ENCODE measurements at places on chromosomes 12 and 14.
A peak's percentile ranks its signal among the peaks of the same experiment; 100 is the strongest.

- no peak overlapping the region for H3K4me3 ChIP-seq
- H3K36me3 ChIP-seq = peaks cover 35% of the 10 kb centered on the region
- peaks cover 18% of the 10 kb centered on the region for H3K4me1 ChIP-seq
- H3K27ac ChIP-seq = no peak overlapping the region
- no peak for DNase-seq
- H3K27me3 ChIP-seq = no peaks in the 10 kb centered on the region
Measured at GRCh38 chr14:23483236-23483854, 13.8 kb downstream of the NGDN start.

DNA sequence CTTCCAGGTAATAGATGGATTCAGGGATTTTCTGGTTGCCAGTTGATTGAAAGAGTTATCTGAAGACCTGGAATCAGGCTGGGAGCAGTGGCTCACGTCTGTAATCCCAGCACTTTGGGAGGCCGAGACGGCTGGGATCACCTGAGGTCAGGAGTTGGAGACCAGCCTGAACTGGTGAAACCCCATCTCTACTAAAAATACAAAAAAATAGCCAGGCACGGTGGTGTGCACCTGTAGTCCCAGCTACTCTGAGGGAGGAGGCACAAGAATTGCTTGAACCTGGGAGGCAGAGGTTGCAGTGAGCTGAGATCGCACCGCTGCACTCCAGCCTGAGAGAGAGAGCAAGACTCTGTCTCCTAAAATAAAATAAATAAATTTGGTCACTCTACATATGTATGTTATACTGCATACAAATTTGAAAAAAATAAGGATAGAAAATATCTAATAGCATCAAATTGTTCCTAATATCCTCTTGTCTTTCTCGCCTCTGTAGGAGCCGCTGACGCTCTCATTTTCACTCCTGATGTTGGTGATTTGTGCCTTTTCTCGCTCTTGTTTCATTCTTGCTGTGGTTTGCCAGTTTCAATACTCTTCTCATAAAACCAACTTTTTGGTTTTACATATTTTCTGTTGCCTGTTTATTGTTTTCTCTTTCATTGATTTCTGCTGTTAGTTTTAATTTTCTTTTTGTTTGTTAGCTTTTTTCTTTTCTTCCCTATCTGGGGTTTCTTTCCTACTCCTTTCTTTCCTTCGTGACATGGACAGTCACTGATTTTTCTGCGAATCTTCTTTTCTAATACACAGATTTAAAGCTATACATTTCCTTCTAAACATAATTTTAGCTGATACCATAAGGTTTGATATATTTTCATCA, 23.8 kb upstream of the PLD4 start:
- no peaks in the 10 kb centered on the region for H3K36me3 ChIP-seq
- no peak overlapping the region for H3K4me3 ChIP-seq
- peaks cover 13% of the 10 kb centered on the region for H3K27me3 ChIP-seq
- H3K4me1 ChIP-seq = peaks cover 14% of the 10 kb centered on the region

GRCh38 chr12:22437031-22437806, 102.7 kb upstream of the ST8SIA1 start:
- H3K27ac ChIP-seq = no peak overlapping the region
- H3K27me3 ChIP-seq = no peaks in the 10 kb centered on the region
- H3K36me3 ChIP-seq = no peaks in the 10 kb centered on the region

GRCh38 chr14:104865631-104866441, 768 bp downstream of the CEP170B start:
- no peak overlapping the region for H3K27ac ChIP-seq
- H3K36me3 ChIP-seq = no peaks in the 10 kb centered on the region
- no peak for DNase-seq
- H3K27me3 ChIP-seq = peaks cover 53% of the 10 kb centered on the region

GRCh38 chr12:80710727-80711449, 3.5 kb downstream of the MYF6 start:
- peaks cover 70% of the 10 kb centered on the region for H3K27me3 ChIP-seq
- H3K36me3 ChIP-seq = no peaks in the 10 kb centered on the region
- DNase-seq = no peak
- H3K4me1 ChIP-seq = peaks cover 5% of the 10 kb centered on the region
- no peak overlapping the region for H3K27ac ChIP-seq

GRCh38 chr12:50166799-50167048, 445 bp downstream of the CERS5 start:
- peak overlapping the region; percentile 94 for H3K4me3 ChIP-seq
- no peaks in the 10 kb centered on the region for H3K36me3 ChIP-seq
- peaks cover 15% of the 10 kb centered on the region for H3K4me1 ChIP-seq
- DNase-seq = no peak

GRCh38 chr14:92264195-92264594, 58.8 kb upstream of the SLC24A4 start:
- no peaks in the 10 kb centered on the region for H3K36me3 ChIP-seq
- no peak overlapping the region for H3K4me3 ChIP-seq
- peaks cover 5% of the 10 kb centered on the region for H3K4me1 ChIP-seq
- DNase-seq = no peak
- H3K27me3 ChIP-seq = no peaks in the 10 kb centered on the region
- no peak overlapping the region for H3K27ac ChIP-seq

GRCh38 chr14:80602946-80603345, 338.6 kb downstream of the CEP128 start:
- H3K27ac ChIP-seq = no peak overlapping the region
- no peaks in the 10 kb centered on the region for H3K27me3 ChIP-seq
- no peak overlapping the region for H3K4me3 ChIP-seq
- H3K4me1 ChIP-seq = no peaks in the 10 kb centered on the region
- H3K36me3 ChIP-seq = no peaks in the 10 kb centered on the region
- no peak for DNase-seq

DNA sequence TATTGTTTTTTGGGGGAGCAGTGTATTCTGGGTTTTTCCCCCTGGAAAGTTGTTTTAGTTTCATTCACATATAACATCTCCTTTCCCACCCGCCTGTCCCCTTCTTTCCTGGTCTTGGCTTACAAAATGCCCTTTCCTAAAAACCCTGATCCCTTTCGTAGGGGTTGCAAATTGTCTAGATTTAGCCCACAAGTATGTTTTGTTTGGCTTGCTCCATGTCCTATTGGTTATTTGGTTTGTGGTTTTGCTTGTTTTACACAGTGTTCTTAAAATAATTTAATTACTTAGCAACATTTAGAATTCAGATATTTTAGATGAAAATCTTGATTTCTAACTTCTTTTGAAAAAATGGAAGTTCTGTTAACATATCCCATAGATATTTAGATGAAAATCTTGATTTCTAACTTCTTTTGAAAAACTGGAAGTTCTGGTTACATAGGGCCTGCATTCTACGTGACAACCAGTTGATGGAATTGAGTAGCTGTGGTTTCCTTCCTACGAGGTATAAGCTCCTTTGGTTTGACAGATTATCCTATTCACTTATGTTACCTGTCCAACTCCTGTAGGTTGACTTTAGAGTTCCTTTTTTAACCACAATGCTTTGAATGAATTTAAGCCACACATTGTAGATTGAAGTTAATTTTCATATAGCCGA, 89.2 kb upstream of the TMEM263 start:
- H3K27ac ChIP-seq = no peak overlapping the region
- no peaks in the 10 kb centered on the region for H3K36me3 ChIP-seq
- H3K27me3 ChIP-seq = peaks cover 72% of the 10 kb centered on the region
- no peak overlapping the region for H3K4me3 ChIP-seq

DNA sequence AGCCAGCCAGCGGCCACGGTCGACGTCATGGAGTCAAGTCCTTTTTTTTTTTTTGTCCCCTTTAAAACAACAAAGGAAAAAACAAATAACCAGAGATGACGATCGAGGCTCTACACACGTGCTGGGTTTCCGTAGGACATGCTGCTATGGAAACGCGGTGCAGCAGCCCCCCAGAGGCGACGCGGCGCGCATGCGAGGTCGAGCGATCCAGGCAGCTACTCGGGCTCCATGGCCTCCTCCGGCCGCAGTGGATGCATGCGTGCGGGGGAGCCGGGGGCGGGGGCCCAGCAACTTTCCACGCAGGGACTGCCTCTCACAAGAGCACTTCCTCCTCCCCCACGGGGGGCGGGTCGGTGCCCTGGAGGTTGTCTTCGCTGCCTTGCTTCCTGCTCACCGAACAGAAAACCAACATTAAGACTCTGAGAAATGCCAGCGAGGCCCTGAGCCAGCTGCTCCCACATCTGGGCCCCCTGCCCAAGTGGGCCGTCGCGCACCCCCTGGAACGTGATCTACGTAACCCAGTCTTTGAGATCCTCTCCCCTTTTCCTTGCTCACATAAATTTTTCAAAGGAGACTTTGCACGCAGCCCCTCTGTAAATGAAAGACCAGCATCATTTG, 30.7 kb downstream of the P2RX4 start:
- H3K27me3 ChIP-seq = no peaks in the 10 kb centered on the region
- peak overlapping the region; percentile 85 for H3K4me3 ChIP-seq
- H3K27ac ChIP-seq = peak overlapping the region; percentile 96
- peak; percentile 83 for DNase-seq

- H3K4me3 ChIP-seq = no peak overlapping the region
- peaks cover 2% of the 10 kb centered on the region for H3K4me1 ChIP-seq
- no peak for DNase-seq
- no peaks in the 10 kb centered on the region for H3K36me3 ChIP-seq
- peaks cover 23% of the 10 kb centered on the region for H3K27me3 ChIP-seq
Measured at GRCh38 chr12:111261911-111262676, 106.8 kb downstream of the PHETA1 start.

DNA sequence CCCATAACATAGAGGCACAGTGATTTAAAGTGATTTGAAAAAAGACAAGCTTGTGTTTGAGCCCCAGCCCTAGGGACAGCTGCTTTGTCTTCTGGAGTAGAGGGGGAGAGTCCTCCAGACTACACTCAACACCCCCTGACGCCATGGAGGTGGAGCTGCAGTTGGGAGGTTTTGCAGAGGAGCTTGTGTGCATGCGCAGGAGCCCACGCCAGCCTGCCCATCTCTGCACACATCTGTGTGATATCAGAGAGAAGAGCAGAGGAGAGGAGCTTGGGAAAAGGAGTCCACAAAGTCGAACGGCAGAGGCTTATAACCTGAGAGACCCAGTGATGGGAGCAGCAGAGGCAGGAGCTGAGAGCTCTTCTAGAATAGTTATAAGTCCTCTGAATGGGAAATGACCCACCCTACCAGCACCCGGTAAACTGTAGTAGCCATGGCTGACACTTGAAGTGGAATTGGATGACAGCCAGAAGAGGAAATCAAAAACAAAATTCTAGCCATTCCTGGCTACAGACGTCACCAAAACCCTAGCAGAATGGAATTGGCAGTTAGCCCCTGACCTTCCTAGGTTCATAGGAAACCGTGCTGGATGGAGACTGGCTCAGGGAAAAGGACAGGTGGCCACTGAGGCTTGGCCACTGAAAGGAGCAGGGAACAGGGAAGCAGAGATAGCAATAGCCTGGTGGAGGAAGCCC, 185.1 kb upstream of the VASH1 start:
- H3K27me3 ChIP-seq = peaks cover 22% of the 10 kb centered on the region
- H3K36me3 ChIP-seq = no peaks in the 10 kb centered on the region
- DNase-seq = no peak
- H3K4me1 ChIP-seq = no peaks in the 10 kb centered on the region

- no peak for DNase-seq
- no peaks in the 10 kb centered on the region for H3K36me3 ChIP-seq
- no peak overlapping the region for H3K27ac ChIP-seq
Measured at GRCh38 chr14:26873362-26873960, 275.6 kb upstream of the NOVA1 start.

DNA sequence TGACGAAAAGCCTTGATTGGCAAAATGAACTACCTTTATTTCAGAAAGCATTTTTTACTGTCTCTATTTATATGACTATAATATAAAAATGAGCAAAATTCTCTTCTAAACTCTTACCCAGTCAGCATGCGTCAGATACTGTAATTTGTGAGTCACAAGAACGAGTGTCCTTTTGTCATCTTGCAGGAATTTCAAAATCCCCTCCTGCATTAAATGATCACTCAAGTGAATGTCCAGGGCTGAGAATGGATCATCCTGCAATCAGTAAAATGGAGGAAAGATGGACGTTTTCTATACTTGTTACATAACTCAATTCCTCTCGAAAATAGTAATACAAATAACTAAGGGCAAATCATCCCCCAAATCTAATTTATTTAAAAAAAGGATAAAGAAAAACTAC, 77.7 kb upstream of the KCNJ8 start:
- H3K4me1 ChIP-seq = no peaks in the 10 kb centered on the region
- no peak overlapping the region for H3K4me3 ChIP-seq
- no peaks in the 10 kb centered on the region for H3K36me3 ChIP-seq
- no peak overlapping the region for H3K27ac ChIP-seq
- no peak for DNase-seq
- no peaks in the 10 kb centered on the region for H3K27me3 ChIP-seq

DNA sequence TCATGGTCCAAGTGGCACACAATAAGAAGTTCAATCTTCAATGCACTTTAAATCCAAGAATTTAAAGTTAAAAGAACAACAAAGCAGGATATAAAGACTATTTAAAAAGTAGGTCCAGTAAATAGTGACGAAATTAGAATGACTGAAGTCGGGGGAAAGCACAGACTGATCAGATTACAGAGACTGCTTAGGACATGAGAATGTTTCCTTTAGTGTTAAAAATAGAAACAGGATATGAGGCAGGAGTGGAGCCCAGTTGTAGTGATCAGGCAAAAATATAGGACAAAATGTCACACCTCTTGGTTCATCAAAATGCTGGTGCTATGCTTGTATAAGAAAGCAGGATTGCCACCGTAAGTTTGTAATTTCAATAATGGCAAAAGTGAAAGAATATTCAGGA, 52.2 kb upstream of the CD163 start:
- H3K4me3 ChIP-seq = no peak overlapping the region
- no peak overlapping the region for H3K27ac ChIP-seq
- H3K4me1 ChIP-seq = no peaks in the 10 kb centered on the region
- H3K36me3 ChIP-seq = peaks cover 11% of the 10 kb centered on the region

GRCh38 chr14:37197421-37198272, at the start of gene MIPOL1:
MIPOL1 (plus strand) TSS chr14:37197937; CDS start chr14:37247889, 49,952 bp downstream.
- H3K27me3 ChIP-seq = peaks cover 28% of the 10 kb centered on the region
- peak within 1 kb of the TSS; percentile 11 for H3K4me3 ChIP-seq
- no peaks in the 10 kb centered on the region for H3K36me3 ChIP-seq
- H3K4me1 ChIP-seq = peaks cover 14% of the 10 kb centered on the region

- no peaks in the 10 kb centered on the region for H3K36me3 ChIP-seq
- peaks cover 3% of the 10 kb centered on the region for H3K27me3 ChIP-seq
- no peak overlapping the region for H3K27ac ChIP-seq
- DNase-seq = no peak
- H3K4me1 ChIP-seq = no peaks in the 10 kb centered on the region
Measured at GRCh38 chr14:101055776-101056374, 152.4 kb upstream of the RTL1 start.

Measured in naive B cell (primary cell).